ENCODE measurements at places on chromosomes 16 and 17.

DNA sequence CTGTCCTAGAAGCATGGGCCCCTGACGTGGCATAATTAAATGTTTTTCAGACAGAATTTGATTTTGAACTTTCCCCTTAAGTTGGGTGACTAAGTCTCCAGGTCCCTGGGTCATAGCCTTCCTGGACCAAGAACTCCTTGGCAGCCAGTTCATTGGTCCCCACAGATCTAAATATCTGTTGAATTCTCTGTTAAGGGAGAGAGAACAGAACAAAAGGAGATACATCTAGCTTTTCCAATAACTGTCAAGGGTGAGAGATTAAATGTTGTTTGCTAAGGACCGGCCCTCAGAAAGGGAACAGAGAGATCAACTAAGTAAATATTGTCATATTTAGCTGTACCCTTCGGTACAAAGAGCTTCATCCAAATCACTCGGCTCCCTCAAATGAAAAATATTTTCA, 78.2 kb upstream of the NOL11 start:
- DNase-seq = no peak

- DNase-seq = no peak
Measured at GRCh38 chr16:49969091-49970030, 55.7 kb upstream of the CNEP1R1 start.

DNA sequence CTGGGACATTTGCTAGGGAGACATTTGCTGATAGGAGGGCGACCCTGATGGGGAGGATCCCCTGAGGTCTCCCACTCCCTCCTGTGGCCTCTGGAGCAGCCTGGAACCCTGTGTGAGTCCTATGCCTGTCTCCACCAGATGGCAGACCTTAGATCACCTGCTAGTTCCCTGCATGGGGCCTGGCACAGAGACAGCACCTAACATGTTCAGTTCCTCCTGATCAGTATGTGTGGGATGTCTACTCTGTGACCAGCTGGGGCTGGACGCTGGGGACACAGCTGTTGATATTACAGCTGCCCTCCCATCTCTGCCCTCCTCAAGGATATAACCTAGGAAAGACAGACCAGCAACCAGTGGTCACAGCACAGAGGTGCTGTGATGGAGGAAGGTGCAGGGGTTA, 1.1 kb upstream of the ADCY7 start:
- DNase-seq = no peak

DNA sequence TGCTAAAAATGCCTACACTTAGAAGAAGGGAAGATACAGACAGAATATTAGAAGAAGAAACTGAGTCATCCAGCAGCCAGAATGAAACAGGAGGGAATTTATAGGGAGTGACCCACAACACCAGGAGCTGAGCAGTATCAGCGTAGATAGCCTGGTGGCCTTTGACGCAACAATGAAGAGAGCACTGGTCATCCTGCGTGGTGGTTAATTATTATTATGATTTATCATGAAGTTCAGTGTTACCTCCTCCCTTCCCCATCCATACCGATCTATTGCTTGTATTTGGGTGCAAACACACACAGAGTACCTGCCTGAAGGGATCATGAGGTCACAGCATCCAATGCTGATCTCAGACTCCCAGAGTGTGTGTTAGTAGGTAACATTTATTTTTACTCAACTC, 38.5 kb downstream of the ERCC4 start:
- DNase-seq = no peak

GRCh38 chr16:56341656-56342399, 83.5 kb downstream of the AMFR start:
- no peak for DNase-seq

DNA sequence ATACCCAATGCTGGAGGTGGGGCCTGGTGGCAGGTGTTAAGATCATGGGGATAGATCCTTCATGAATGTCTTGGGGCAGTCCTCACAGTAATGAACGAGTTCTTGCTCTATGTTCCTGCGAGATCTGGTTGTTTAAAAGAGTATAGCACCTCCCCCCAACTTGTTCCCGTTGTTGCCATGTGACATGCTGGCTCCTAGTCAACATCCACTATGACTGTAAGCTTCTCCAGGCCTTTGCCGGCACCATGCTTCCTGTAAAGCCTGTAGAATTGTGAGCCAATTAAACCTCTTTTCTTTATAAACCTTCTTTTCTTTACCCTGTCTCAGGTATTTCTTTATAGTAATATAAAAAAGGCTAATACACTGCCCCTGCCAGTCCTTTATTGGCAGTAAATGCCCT, 33.3 kb downstream of the RANBP10 start:
- DNase-seq = no peak

DNA sequence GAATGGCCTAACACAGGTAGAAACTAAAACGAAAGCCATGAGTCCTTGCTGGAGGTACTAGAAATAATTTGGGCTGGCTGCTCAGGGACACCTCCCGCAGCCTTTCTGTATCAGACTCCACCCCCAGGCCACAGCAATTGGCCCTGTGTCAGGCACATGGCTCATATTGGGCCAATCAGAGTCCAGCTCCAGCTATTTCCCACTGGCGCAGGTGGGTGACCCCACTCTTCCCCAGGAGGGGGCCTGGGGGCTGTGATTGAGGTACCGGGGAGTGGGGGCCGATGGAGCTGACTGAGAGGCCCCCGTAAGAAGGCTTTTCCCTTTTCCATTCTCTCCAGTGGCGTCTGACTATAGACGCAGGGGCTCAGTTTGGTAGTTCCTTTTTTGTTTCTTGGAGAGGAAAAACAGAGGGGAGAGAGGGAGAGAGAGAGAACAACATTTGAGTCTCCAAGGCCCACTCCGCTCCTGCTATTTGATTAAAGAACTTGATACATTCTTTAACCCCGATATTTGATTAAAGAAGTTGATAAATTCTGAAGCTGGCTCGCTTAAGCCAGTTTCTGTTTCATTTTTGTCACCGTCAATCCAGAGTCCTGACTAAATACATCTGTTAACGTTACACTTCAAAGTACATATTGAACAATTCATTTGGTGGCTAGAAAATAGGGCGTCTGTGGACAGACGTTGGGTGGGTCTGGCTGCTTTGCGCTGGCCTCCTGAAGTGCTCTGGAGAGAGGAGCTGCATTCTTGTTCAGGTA, 26.3 kb downstream of the FOXL1 start:
- no peak for DNase-seq

GRCh38 chr16:84194018-84194417, 3.1 kb downstream of the ADAD2 start:
- DNase-seq = no peak

DNA sequence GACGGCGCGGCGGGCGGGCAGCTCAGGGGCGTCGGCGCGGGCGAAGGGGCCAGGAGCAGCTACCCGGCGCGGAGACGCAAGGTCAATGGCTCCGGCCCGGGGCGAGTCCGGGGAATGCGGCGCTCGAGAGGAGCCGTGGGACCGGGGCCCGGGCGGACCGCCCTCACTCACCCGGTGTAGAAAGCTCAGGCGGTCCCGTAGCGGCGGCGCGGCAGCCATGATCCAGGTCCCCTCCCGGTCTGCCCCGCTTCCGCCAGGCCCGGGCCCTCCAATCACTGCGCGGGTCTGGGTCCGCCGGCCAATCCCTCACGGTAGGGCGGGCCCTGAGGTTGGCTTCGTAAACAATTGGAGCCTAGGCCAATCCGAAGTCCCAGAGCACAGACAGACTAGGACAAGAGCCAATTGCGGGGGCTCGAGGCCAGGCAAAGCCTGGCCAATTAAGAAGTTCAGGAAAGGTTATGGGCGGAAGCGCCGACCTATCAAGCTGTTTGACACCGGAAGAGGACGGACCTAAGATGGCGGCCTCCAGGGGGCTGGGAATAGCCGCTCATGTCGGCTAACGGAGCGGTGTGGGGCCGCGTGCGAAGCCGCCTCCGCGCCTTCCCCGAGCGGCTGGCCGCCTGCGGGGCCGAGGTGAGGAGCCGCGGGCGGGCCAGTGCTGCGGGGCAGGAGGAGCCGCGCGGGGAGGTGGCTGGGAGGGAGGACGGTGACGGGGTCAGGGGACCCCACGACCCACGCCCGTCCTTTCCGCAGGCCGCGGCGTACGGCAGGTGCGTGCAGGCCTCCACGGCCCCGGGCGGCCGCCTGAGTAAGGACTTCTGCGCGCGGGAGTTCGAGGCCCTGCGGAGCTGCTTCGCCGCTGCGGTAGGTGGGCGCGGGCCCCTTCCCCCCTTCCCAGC, at the start of the genes NDUFAF8 and TEPSIN:
Gene NDUFAF8 (plus strand): TSS at position 504 of the 899 bp plus-strand sequence. CDS start 46 bp downstream, at position 550.
Gene TEPSIN (minus strand): TSS at position 241 of the 899 bp plus-strand sequence. CDS start 22 bp downstream, at position 219.
- DNase-seq = peak; percentile 93

DNA sequence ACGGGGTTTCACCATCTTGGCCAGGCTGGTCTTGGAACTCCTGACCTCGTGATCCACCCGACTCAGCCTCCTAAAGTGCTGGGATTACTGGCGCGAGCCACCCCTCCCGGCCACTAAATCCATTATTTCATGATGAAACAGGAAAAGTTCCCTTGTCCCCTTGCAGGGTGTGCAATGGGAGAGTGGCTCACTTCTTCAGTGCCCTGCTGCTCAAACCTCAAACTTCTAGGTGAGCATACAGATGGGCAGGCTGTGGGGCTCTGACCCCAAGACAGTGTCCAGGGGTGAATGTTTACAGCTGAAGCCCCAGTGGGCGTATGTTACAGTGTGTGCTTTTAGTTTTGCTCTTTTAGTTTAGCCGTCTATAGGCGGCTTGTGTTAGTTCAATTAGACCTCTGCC, 34.7 kb downstream of the GJC1 start:
- DNase-seq = no peak

DNA sequence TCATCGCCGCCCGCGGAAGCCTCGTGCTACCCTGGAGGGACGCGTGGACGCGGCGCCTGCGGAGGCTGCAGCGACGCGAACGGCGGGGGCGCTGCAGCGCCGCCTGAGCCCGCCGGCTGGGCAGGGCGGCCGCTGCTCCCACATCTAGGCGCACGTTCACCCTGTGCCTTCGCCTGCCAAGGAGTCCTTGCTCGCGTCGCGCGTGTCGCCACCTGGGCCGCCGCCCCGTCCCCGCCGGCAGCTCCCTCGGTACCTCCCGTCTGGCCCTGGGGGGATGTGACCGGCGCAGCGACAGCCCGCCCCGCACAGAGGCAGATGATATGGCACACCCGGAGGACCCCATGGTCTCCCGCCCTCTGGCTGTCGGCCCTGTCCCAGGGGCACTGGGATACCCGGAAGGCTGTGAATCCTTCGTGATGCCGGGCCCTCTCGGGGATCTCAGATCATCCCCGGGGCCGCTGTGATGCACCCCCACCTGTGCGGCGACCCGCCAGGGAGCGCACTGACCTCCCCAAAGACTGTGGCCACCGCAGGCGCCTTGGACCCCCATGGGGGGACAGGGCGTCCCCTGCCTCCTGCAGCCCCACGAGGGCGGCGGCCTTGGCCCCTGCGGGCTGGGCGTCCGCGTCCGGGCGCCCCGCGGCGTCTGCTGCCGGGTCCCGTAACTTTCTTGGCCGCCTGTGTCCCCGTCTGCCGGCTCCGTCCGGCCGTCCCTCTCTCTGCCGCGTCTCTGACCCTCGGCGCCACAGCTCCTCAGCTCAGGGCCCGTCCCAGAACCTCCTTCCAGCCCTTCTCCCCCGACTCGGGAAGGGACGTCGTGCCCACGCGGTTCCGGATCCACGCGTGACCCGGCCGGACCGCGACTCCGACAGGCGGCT, 689 bp upstream of the TBC1D24 start:
- peak; percentile 19 for DNase-seq

DNA sequence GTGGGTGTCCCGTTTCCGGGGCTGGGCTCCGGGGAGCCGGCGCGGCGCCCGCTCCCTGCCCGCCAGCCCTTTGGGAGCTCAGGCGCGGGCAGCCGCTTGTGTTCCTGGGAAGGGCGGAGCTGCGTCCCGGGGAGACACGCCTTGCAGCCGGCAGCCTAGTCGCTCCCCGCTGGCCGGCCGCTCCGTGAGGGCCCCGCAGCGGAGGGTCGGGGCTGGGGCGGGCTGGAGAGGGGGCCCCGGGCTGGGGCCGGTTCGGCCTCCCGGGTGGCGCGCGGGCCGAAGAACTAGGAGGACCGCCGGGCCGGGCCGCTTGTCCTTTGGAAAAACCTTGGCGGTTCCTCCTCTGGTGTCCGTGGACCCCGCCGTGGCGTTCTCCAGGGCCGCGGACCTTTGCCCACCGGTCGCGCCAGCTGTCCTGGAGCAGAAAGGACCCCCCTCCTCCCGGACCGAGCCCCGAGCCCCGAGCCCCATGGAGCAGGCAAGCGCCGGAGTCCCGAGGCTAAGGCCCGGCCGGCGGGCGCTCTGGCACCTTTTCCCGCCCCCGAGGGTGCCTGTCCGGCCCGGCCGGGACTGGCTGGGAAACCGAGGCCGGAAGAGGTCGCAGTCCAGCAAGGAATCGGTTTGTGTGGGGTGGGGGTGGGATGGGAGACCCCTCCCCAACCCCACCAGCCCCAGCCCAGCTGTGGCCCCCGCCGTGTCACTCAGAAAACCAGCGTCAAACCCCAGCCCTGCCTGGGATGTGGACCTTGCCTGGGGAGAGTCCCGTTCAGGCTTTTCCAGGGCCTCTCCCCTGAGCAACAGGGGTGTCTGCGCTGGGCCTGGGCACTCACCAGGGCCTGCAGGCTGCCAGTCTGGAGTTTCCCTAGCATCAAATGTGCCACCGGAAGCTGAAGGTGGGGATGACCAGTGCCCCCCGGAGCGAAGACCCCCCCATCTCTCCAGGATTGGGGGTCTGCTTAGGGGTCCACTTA, 6.8 kb upstream of the TBC1D3B start:
- DNase-seq = no peak

DNA sequence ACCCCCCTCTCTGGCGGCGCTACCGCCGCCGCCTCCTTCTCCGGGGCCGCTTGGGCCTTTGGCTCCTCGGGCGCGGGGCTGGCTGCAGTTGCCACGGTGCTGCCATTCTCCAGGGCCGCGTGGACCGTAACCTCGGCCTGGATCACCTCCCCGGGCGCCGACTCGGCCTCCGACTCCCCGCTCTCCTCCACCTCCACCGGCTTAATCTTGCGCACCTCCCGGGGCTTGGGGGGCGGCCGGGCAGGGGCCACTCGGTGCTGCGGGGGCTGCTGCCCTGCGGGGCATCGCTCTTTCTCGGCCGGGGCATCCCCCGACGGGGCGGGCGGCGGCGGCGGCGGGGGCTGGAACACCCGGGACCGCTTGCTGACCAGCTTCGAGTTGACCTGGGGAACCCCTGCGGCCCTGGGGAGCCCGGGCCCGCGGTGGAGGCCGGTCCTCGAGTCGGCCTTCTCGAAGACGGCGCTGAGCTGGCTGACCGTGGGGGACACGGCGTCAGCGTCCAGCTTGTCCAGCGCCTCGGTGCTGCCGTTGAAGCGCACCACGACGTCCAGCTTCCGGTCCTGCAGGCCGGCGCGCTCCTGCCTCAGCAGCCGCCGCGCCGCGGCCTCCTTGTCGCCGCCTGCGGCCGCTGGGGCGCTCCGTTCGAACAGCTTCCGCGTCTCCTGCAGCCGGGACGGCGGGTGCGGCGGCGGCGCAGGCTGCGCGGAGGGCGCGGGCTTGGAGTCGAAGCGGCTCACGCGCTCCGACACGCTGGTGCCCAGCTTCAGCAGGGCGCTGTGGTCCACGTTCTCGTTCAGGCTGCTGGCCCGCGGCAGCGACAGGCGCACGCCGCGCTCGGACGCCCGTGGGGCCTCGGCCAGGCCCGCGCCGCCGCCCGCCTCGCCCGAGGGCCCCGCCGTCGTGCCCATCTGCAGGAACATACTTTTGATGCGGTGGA, 792 bp downstream of the PPP1R9B start:
- no peak for DNase-seq

GRCh38 chr17:29444589-29444988, 54.4 kb downstream of the TAOK1 start:
- no peak for DNase-seq

Data from nucleus accumbens (tissue), 56 donors.